Activated T-cell treated with anti-CD3 and anti-CD28 coated beads, Interleukin-2, amount 50 U/mL, for 72 hours (primary cell): ENCODE measurements at places on chromosomes 3 and 15.

GRCh38 chr3:149081772-149082171 is 4.6 kb downstream of the HLTF start:
- DNase-seq = no peak

GRCh38 chr3:150314248-150315004 is 93.7 kb upstream of the TSC22D2 start:
- no peak for DNase-seq

GRCh38 chr15:67133738-67134066 is 68.3 kb downstream of the SMAD3 start:
- DNase-seq = no peak

- peak; percentile 84 for DNase-seq
These were observed 131.6 kb upstream of the RASGRP1 start for GRCh38 chr15:38696109-38696727.

- peak; percentile 48 for DNase-seq
These were observed 112.7 kb downstream of the KLF13 start for GRCh38 chr15:31439328-31439727.

DNA sequence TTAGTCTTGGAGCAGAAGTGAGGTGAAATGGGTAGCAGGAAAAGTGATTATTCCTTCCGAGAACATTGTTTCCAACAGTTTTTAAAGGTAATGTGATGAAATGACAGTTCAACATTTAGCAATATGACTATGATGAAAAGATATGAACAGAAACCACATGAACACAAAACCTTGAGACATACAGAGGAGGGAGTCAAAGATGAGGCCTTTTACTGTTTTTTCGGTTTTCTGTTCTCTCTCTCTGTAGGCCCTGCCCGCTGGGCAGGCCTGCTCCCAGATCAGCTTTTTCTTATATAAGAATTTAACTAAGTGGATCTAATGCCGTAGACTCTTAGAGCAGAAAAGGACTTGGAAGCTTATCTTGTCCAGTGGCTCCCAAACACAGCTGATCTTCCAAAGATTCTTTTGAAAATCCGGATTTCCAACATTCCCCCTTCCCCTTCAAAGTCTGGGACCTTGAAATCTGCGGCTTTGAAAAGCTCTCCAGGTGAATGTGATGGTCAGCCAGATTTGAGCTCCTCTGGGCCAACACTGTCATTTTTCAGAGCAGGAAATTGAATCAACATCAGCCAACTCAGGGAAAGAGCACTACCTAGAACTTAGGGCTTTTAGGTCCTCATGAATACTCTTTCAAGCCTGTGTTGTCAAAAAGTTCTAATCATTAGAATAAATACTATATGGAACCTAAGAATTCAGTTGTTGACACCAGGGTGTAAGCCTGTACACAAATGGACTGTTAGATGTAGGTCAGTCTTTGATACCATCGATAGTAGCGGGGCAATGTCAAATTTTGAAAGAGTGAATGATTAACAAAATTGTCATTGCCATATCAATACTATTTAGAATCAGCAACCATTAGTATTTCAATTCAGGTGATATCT is 372.7 kb downstream of the SHQ1 start:
- no peak for DNase-seq

DNA sequence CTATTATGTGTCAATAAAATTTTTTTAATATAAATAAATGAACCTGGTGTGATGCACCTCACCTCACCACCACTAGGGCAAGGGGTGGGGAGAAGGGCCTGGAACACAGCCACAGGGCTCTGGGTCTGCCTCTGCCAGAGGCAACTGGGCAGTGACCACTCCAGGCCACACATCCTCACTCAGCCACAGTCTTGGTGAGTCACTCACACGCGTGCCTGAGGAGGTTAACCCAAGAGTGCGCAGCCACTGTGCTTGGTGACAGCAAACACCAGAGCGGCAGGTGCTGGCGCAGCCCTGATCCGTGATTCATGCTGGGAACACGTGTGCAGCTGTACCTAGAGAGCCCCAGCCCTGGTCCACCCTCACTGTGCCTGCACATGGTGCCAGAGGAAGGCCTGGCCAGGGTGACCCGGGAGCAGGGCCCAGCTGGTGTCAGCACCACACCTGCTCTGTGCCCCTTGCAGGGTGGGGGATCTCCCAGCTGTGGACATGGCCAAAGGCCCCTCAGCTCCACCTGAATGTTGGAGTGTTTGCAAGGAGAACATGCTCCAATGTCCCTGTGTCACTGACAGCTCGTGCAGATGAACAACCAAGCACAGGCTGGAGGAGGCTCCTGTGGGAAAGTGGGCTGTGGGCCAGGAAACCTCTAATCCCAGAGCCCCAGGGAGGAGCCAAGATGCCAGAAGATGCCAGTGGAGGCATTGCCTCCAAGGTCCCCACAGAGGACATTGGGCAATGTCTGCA is 2.1 kb downstream of the SLC41A3 start:
- peak; percentile 26 for DNase-seq

DNA sequence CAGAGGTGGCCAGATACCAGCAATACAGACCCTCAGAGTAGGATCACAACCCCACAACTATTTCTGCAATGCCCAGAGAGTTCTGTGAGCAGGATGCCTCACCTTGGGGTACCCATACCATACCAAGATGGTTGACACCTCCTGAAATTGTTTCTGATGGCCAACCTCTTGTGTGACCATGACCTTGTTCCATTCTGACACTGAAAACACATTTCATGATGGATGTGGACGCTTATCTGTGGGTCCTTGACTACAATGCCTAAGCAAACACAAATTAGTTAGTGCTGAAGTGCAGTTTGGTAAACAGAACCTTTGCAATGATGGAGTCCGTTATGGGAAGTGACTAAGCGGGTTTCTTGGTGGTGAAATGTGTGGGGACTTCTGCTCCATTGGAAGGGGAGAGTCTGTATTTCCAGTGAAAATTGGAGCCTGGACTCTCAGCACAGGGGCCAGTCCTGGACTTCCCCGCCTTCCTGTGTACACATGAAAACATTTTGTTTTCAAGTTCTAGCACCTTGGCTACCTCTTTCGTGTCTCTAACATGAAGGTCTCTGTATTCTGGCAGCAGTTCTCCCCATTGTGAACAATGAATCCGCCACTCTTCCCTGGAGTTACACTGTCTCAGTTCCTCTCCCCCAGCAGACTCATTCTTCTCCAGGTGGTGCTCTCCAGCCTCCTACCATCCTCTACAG is 106.2 kb downstream of the XXYLT1 start:
- DNase-seq = no peak

GRCh38 chr3:148075771-148076716 is 621.7 kb upstream of the AGTR1 start:
- no peak for DNase-seq

- no peak for DNase-seq
These were observed 29.9 kb upstream of the ADPGK start for GRCh38 chr15:72813345-72814004.

DNA sequence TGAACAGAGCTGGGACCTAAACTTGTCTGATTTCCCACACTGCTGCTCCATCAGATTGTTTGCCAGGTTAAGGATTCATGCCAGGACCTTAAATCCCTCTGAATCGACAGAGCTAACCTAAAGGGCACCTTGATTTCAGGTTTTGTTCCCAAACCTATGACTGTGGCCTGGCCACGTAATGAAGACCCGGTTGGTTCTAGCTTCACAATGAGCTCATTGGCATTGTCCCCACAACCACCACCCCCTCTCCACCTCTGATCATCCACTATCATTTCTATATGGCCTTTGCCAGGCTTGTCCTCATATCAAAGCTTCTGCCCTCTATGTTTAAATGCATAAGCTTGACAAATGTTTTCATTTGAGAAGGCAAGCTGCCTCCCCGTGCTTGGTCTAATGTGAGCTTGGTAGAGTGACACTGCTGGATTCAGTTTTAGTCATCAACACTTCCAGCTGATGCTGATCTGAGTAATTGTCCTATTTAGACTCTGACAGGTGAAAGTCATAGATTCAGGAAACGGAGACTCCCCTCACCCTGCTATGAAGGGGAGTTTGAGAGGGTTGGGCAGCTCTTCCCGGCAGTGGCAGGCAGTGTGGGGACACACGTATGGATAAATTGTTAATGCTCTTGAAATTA is 407.1 kb upstream of the CFAP20DC start:
- DNase-seq = peak; percentile 69

- no peak for DNase-seq
These were observed 220.2 kb downstream of the MTHFS start for GRCh38 chr15:79676621-79677020.

DNA sequence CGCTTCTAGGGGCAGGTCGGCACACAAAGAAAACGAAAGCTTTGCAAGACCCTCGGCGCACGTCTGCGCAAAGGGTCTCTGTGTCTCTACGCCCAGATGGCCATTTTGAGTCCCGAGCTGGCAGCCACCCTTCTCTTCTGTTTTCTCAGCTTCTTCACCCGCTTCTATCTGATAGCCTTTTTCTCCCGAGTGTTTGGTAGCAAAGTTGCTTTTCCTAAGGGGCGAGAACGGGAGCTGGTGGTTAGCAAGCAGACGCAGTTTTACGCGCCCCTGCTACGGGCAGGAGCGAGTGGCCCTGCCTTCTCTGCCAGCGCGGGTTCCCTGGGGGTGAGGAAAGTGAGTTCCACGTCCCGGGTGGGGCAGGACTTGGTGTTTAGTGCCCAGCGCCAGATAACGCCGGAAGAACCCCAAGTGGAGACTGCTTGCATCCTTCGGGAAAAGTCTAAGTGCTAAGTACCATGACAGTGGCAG is 2.9 kb upstream of the MKRN2 start:
- DNase-seq = no peak

GRCh38 chr15:86312486-86312885 is 232.8 kb downstream of the AGBL1 start:
- no peak for DNase-seq

- no peak for DNase-seq
These were observed 220.7 kb downstream of the FHIT start for GRCh38 chr3:61030469-61031035.

GRCh38 chr15:74540161-74540760 is 759 bp upstream of the ARID3B start:
- DNase-seq = peak; percentile 1

DNA sequence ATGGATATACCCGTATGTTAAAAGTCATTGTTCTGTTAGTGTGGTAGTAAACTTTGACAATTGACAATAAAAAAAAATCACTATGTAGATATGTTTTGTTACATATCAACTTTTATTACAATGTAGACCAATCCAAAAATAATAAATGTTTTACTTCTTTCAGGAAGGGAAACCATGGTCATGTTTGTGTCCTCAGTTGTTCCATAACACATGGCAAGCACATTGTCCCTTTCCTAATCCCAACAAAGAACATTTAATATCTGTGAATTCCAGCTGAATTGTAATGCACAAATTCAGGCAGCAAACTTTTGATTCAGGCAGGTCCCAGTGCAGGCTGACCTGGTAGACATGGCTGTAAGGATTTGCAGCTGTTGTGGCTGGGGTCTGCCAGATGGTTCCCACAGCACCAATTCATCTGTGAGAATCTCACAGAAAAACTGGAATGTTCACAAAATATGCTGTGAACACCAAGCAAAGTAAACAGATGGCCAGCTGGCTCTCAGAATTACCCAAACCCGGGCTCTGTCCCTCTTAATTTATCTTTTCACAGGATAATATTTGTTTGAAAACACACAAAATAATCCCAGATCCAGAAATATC is 1.9 kb upstream of the SPG21 start:
- DNase-seq = no peak

- no peak for DNase-seq
These were observed 109.0 kb upstream of the NEDD4 start for GRCh38 chr15:56102441-56102840.

DNA sequence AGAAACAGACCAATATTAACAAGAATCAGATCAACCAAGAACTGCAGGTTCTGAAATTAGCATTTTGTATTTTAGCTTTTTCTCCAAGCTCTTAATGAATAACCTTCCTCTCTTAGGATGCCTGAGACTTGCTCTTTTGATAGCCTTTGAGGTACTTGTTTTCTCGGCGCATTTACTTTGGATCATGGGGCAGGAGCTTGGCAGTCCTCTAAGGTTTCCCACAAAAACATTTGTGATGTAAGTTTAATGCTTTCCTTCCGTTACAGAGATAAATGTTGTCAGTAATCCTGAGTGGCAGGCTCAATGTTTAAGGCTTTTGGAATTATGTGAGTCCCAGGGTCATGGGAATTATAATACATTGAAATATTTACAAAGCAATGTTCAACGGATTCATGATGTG is 137.8 kb upstream of the SNTN start:
- DNase-seq = no peak

DNA sequence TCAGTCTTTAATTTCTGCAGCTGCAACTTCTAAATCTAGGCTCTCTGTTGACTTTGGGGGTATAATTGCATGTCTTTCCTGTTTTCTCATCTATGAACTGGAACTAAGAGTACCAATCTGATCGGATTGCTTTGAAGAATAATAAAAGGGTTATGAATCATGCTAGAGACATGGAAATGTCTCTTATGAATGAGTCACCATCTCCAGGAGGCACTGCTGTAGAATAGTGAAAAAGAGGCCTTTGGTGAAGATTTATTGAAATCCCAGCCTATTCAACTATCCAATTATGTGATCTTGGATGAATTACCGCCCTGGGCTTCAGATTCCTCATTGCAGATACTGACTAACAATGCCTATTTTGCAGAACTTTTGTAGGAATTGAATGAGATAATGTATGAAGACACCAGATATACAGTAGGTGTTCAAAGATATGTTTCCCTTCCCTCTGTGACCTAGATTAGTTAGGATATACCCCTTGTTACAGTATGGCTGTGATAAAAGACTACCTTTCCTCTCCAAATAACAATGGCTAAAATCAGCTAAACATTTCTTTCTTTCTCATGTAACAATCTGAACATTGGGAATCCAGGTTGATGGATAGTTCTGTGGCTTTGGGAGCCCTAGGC is 11.5 kb upstream of the CMTM8 start:
- DNase-seq = no peak

- DNase-seq = no peak
These were observed 10.3 kb downstream of the CORO2B start for GRCh38 chr15:68589053-68589452.
